ENCODE measurements at places on chromosomes 5 and 9. TPM values are rescaled to one million over a fixed set of nuclear protein-coding genes. Genes with fewer than 3 reads are reported as not detected.

Gene ENTREP1
- 3.6 TPM for total RNA-seq

Gene AK3
- total RNA-seq = 102 TPM

DNA sequence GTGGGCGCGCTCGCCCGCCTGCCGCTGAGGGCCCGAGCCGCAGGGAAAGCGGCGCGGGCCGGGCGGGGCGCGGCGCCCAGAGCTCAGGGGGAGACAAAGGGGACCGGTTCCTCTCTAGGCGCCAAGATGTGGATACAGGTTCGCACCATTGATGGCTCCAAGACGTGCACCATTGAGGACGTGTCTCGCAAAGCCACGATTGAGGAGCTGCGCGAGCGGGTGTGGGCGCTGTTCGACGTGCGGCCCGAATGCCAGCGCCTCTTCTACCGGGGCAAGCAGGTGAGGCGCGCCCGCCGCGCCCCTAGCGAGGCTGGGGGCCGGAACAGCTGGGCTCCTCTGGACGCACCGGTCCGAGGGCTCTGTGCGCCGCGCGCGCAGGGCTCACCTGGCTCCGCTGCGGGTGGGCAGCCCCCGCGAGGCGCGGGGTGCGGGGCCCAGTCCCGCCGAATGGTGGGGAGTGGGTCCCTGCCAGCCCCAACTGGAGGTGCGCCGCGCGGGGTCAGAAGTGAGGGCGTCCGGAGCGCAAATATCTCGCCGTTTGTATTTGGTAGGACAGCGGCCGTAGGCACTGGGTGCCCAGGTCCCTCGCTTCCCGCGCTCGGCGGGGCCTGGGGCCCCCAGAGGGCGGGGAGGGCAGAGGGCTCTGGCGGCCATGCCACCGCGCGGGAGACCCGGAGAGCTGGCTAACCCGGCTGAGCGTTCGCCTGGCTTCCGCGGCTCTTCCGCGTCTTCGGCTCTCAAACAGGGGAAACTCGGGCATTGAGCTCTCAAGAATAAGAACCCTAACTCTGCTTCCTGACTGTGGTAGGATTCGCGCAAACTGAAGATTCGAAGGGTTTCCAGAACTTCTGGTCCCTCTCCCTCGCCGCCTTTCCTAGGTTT is 607 bp downstream of the UHRF2 start:
- DNase-seq = no peak

Gene KCNT1
- 0.95 TPM for total RNA-seq

Gene PCDHGA1
- total RNA-seq = 1.2 TPM

DNA sequence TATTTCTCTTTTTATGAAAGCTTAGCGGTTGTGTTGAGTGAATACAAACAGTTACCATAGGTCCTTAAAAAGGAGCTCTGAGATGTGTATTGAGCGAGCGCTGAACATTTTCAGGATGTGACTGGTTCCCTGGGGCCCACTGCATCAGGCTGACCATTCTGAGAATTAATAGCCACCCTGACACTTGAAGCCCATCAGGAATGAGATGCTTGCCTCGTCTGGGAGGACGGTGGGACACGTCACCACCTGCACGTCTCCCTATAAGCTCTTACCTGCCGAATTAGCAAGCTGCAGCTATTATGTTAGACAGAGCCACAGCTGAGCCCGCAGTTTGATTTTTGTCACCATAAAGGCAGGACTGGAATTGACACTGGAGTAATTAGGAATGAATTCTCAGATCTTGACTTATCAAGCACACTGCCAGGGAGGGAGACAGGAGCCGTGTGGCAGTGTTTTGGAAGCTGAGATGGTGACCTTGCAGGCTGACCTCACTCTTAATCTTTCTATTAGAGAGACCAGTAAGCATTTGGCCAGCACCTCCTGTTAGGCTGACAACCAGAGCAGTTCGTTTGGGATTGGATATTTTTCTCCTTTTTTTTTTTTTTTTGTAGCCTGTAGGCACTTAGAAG is 373.1 kb upstream of the WWC1 start:
- DNase-seq = no peak

Gene TMEM232
- 8.7 TPM for total RNA-seq

Gene DDX4
- not detected for total RNA-seq

Gene CRB2
- total RNA-seq = 0.33 TPM

GRCh38 chr9:137237759-137238726 is 3.0 kb upstream of the TUBB4B start:
- DNase-seq = no peak

Gene TAF11L10
- total RNA-seq = not detected

DNA sequence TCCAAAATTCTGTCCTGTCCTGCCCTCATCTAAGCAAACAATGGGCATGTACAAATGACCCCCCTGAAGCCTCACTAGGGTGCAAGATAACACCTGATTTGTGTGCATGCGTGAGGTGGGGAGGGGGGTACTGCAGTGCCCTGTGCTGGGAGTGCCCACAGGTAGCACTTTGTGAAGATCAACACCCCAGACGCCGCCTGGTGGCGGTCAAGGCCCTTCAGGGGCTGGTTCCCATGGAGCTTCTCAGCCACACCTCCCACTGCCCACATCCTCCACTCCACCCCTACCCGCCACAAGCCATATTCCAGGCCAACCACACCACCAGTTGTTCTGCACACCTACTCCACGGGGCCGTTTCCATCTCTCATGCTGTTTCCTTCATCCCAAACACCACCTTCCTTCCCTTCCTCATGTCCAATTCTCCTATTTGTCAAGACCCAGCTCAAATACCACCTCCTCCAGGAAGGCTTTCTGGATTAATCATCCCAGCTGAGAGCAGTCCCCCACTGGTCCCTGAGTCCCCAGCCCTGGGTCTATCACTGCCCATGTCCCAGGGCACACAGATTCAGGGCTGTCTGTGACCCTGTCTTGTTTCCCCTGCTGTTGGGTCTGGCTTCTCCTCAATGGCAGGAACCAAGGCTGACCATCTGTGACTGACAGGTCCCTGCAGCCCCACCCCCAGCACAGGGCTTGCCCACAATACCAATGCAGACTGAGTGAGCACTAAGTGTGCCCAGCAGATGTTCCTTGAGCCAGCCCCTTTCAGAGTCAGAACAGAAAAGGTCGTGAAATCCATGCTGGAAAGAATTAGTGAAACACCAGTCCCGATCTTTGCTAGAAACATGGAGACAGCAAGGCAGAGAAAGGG is 178.4 kb downstream of the PAX5 start:
- DNase-seq = no peak

GRCh38 chr5:110159202-110159601 is 469.5 kb downstream of the MAN2A1 start:
- no peak for DNase-seq

DNA sequence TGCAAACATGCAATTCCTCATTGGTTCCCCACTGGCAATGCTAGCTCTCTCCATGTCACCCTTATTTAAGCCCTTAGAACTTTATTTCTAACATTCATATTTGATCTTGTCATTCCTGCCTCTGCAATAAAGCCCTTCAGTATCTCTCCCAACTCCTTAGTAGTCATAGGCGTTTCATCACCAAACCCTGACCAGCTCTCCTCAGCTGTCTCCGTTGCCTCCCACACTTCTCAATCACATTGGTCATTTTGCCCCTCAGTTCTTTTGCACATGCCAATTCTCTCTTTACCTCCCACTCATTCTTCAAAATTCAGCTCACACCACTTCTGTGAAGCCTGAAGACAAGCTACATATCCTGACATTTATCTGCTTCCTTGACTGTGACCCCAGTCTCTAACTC is 2.8 kb upstream of the RUSC2 start:
- no peak for DNase-seq

Gene RAD50
- total RNA-seq = 29.1 TPM

DNA sequence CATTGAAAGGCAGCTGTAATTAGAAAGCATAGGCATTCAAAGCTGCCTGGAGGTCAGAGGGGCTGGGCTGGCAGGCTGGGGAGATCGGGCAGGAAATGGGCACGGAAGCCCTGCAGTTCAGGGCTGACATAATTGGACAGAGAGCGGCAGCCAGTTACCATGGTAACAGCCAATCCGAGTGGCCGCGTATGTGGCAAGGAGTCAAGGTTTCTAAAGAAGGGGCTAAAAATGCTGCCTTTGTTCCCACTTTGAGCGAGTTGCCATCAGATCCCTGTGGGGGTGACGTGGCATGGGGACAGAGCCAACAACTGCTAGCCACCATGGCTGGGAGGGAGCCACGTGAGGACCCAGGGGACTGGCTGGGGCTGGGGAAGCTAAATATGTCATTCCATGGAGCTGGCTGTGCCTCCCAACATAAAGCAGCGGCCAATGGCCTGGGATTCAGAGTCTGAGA is 44.7 kb upstream of the NDFIP1 start:
- DNase-seq = peak; percentile 80

DNA sequence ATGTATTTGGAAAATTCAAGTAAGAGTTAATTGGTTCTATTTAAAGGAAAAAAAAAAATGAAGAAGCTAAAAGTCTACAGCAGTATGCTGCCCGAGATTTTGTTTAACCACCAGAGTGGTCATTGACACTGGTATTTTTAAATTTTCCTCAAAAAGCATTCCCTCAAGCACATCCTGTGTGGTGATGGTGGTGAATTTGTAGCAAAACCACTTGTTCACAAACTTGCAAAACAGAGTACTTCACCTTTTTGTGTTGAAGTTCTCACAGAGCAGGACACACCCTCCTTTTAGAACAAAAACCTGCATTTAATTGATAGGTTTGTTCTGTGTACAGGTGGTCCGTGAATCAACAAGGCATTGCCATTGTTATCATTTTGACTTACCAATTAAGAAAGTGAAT is 374.2 kb downstream of the EFNA5 start:
- no peak for DNase-seq

- no peak for DNase-seq
These were observed 207.1 kb downstream of the VPS13A start for GRCh38 chr9:77384406-77384805.

Gene SIGMAR1
- 74.7 TPM for total RNA-seq

Gene GPR150
- 0.14 TPM for total RNA-seq

DNA sequence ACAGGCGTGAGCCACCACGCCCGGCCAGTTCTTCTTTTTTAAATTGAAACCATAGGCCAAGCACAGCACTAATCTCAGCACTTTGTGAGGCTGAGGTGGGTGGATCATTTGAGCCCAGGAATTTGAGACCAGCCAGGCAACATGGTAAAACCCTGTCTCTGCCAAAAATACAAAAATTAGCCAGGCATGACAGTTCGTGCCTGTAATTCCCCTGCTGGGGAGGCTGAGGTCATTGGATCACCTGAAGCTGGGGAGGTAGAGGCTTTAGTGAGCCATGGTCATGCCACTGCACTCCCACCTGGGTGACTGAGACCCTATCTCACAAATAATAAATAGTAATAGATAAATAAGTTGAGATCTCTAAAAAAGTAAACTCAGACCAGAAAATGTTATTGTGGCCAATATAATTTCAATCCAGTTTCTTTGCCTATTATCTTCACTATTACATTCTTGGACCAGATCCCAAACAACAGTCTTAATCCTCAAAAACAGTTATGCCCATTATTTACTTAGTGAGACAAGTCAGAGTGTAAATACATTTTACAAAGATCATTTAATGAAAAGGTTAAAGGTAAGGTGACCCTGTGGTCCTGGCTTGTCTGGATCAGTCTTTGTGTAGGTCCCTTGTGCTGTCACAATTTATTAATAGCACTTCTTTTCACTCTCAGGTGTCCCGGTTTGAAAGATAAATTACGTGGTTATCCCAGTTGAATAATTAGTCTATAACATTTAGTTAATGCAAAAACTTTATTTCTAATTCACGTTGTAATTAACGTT is 53.6 kb downstream of the RAB24 start:
- DNase-seq = no peak

DNA sequence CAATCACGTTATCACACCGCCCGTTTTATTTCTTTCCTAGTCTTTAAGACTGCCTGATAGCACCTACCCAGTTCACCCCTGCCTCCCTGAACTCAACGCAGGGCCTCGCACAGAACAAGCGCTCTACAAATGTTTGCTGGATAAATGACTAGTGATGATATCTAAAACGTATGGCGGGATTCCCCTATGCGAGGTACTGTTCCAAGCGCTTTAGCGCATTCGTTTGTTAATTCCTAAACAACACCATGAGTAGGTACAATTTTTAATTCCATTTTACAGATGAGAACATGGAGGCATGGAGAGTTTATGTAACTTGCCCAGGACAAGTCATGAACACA is 6.6 kb downstream of the POU4F3 start:
- no peak for DNase-seq

DNA sequence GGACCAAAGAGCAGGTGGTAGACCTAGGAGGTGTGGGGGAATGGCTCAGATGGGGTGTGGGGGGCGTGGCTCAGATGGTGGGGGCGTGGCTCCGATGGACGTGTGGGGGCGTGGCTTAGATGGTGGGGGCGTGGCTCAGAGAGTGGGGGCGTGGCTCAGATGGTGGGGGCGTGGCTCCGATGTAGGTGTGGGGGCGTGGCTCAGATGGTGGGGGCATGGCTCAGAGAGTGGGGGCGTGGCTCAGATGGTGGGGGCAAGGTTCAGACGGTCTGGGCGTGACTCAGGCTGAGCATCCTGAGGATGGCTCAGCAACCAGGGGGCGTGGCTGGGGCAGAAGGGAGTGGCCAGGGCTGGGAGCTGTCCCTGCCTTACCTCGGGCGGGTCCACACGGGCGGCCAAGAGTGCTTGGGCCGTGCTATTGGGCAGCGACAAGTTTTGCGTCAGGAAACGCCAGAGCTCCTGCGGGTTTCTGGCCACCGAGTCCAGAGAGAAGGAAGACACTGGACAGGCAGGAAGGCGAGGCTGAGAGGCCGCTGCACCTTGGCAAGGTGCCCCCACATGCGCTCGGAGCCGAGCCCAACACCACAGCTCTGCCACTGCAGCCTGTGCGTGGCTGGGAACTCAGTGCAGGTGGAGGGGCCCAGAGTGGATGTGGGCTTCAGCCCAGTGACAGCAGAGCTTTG is 5.9 kb downstream of the ABCA2 start:
- no peak for DNase-seq

DNA sequence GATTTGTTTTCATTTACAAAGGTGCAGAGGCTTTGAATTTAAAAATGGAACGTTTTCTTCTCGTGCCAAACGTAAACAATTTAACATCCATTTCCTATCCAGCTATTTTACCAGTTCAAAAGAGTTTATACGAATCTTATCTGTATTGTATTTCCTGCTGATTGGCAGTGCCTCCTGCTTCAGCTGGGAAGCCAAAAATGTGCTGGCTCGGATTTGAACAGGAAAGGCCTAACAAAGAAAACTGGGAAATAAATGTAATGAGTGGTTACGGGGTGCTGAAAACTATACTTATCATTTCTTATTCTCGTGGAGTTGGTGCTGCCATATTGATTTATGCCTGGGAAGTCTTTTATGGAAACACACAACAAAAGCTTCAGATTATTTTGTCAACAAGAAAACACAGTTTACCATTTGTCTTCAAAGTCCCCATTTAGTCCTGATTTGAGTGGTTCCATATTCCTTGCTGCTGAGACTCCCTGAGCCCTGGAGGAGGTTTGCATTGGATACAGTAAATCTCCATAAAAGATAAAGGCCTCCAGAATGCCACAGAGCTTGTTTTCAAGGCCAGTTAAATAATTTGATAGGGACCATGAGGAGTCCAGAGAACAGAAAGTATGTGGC is 507.4 kb downstream of the RASEF start:
- no peak for DNase-seq

DNA sequence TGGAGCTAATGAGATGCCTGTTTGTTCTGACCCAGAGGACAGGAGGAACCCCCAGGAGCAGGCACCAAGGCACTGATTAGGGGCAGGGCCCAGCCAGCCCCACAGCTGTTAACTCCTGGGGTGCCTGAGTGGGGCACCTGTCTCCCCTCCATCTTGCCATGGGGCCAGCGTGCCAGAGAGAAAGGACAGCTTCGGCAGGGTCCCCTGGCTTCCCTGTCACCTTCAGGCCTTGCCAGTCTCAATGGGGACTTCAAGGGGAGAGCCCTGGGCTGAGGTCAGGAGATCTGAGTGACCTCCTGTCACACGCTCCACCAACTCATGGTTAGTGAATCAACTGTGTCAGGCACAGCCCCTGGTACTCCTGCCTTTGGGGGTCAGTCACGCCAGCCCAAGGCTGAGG is 152.7 kb upstream of the MVB12B start:
- DNase-seq = no peak
